ENCODE measurements at places on chromosomes 5 and 9.

DNA sequence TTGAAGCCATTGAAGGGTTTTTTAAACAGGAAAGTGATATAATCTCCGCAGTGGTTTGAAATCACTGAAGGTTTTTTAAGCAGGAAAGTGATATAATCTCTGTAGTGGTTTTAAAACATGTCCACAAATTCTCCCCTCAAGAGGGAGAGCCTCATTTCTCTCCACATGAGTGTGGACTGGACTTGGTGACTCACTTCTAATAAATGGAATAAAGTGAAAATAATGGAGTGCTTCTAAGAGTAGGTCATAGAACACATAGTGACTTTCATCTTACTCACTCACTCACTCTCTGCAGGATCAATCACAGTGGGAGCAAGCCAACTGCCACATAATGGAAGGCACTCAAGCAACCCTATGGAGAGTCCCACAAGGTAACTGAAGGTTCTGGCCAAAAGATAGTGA is 12.0 kb downstream of the CTNNAL1 start:
- DNase-seq = no peak

GRCh38 chr5:15803280-15803679 is 303.3 kb downstream of the FBXL7 start:
- DNase-seq = no peak

GRCh38 chr5:54832858-54833257 is 152.5 kb downstream of the ESM1 start:
- no peak for DNase-seq

DNA sequence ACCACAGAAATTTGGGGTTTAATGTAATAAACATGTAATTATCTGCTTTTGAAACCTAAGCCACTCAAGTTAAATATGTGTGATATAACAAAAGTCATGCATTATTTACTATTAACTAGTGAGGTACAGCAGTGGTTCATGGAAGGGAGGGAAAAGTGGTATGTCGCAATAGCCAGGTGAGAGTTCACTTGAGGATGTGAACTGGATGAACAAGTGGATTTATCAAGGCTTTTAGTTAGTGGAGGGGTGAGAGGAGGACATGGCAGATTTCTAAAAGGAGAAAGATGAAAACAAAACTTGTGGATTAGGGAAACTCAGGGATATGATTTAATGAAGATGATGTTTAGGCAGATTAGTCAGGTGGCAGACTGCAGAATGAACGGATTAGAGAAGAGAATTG is 141.3 kb upstream of the NFIB start:
- no peak for DNase-seq

GRCh38 chr9:137764981-137765380 is 112.6 kb upstream of the CACNA1B start:
- no peak for DNase-seq

DNA sequence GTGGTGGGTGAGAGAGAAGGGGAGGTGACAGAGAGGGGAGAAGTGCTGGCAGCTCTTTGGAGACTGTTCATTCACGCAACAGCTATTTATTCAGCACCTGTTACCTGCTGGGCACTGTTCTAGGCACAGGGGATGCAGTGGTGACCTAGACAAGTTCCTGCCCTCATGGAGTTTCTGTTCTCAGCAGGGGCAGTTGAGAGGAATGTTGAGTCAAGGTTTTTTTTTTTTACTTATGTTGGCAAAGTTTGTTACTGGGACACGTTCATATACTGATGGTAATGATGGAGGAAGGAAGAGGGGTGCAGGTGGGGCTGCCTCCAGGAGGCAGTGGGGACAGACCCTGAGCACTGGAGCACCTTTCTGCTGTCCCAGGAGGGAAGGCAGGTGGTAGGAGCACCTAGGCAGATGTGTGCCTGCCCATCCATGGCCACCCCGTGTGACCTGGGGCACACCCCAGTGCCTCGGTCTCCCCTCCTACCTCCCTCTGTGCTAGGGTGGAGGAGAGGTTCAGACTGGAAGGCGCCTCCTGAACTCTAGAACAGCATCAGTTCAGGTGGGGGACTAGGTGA is 49.4 kb upstream of the SLC25A51 start:
- no peak for DNase-seq

DNA sequence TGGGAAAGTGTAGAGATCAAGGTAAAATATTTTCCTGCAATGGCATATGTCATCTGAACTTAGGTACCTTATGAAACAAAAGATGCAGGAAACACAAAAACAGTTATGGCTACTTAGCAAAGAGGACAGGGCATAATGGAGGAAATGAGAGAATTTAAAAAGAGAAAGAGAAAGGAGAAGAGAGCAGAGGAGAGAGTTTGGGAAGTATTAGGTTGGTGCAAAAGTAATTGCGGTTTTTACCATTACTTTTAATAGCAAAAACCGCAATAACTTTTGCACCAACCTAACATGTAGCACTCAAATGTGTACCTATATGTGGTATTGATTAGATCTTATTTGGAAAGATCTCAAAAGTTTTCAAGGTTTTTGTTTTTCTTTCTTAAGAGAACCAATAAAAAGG is 160.1 kb upstream of the ACTBL2 start:
- DNase-seq = no peak

DNA sequence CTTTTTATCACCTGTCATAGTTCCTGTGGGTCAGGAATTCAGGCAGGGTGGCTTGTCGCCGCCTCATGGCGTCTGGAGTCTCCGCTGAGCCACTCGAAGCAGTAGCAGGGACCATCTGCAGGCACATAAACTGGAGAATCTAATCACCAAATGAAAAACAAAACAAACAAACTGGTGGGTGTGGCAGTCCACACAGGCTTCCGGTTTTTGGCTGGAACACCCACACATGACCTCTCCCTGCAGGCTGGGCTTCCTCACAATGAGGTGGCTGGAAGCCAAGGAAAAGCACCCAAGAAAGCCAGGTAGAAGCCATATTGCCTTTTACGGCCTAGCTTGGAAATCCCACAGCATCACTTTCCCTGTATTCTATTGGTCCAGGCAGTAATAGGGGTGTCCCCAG is 197.0 kb downstream of the SYK start:
- no peak for DNase-seq

GRCh38 chr5:99068944-99069650 is 140.3 kb upstream of the CHD1 start:
- no peak for DNase-seq

DNA sequence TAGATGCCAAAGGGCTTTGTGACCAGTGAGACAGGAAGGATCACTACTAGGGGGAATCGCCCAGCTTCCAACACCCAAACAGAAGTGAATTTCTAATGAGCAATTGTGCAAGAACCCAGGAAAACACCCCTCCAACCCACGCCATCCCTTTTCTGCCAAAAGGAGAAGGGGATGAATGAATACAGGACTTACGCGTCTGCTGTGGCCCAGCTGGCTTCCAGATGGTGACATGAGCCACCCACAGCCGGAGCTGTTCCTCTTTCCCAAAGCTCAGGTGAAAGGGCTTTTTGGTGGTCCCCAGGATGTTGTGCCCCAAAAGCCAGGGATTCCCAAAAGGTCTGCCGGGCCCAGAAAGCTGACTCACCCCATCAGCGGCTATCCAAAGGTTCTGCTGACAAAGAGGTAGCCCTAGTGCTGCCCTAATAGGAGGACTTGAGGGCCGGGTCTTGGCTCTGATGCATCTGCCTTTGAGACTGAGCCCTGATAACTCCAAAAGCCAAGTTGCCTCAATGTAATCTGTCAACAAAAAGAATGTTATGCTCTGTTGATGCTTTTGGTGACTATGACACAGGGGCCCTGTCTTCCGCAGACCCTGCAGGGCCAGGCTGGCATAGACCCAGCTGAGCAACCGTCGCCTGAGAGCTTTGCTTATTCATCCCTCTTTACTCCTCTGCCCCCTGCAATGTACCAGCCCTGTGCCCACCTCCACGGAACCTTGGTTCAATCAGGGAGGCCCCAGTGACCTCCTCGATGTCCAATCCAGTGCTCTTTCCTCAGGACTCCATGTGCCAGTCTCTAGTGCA is 14.5 kb downstream of the GSN start:
- DNase-seq = no peak

DNA sequence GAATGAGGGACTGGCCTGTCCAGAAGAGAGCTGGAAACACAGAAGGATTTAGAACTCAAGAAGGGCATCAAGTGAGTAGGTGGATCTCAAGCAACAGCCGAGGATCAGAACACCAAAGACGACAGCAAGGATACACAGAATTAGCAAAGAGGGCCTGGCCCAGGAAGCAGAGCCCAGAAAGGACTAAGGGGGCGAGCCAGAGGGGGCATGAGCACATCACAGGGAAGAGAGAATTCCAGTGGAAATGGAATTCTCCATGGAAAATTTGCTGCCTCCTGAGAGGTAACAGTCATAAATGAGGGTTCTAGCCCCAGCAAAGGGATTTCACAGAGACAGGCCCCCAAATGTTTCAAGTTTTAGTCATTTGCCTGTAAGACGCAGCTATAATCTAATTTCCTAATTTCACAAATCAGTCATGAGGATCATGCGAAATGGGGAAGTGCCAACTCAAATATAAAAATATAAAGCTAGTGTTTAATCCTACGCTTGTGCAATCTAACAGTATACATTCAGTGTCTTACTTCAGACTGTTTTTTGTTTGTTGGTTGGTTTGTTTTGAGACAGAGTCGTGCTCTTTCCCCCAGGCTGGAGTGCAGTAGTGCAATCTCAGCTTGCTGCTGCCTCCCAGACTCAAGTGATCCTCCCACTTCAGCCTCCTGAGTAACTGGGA is 46.7 kb downstream of the FNBP1 start:
- no peak for DNase-seq

- no peak for DNase-seq
Observed at GRCh38 chr5:163261647-163262269, 175.6 kb upstream of the CCNG1 start.

DNA sequence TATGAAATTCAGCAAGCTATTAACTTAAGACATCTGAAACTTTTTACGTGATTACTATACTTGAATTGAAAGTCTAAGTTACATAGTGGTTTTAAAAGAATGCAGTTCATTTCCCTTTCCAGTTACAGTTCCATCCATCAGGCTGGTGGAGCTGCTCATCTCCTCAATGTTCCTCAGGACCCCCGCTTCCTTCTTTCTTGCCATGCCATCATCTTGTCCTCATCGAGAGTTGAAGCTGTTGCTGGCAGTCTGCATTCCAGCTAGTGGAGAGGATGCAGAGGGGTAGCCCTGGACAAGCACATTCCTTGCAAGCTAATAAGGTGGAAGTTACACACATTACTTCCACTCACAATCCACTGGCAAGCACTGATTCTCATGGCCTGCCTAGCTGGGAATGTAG is 8.8 kb upstream of the RNF183 start:
- no peak for DNase-seq

DNA sequence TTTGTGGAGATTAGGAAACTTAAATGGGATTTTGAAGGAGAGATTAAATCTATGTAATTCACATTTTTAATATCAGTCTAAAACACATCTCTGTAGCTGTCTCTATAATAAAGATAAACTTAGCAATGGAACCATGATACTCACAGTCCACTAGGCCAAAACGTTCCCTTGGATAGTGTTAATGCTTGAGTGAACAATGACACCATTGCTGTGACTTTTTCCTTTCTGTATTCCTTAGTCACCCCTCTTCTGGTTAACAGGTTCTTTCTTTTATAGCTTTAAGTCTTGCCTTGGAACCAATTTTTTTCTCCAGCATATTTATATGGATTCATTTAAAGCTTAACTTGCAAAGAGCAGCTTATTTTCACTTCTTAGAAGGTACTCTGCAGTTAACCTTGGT is 63.3 kb downstream of the INSL6 start:
- DNase-seq = no peak

DNA sequence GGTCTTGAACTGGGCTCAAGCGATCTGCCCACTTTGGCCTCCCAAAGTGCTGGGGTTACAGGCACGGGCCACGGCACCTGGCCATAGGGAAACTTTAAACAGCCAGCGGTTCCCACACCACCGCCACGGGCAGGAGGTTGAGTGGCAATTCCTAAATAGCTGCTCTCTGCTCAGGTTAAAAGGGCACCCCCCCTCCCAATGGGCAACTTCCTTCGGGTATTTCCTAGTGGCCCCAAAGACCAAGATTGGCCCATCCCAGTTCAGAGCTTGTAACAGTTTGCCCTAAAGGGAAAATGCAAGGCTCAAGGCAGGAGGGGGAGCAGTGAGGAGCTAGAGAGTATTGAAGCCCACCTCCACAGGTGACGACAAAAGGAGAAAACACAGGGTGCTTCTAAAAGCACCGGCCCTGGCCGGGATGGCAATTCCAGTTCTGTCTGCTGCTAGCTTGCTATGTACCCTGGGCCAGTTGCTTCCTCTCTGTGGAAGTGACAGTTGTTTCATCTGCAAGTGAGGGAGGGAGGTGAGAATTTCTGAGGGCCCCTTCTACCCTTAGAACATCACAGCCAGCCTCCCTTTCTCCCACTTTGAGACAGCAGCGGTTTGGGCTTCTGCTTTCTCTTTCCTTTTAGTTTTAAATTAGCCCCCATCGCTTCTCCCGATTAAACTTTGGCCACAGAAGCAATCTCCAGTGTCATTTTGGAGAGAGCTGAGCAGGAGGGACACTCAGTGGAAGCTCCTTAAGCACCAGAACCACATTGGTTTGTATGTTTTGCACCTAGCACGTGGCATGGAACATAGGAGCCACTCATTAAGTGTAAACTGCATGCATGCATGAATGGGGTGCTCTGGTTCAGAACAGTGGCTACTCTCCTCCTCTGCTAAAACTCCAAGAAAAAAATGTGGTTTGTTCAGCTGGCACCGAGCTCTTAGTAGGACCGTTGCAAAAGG is 17.3 kb upstream of the TNIP1 start:
- no peak for DNase-seq

DNA sequence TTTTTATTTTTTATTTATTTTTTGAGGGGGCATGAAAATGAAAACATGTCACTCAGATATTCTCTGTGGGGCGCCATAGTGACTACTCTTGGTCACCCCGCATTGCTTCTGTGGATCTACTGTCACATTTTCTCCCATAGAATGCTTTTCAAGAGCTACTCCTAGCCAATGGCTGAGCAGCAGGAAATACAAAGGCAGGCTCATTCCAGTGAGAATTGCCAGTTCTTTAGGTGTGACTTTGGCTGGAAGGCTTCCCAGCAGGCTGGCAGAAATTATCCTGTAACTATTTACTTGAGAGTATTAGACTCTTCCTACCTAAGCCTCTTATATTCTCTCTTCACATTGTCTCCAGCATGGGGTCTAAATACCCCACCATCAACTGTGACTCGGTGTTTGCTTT is 21.0 kb upstream of the PTPRD start:
- no peak for DNase-seq

- no peak for DNase-seq
Observed at GRCh38 chr9:366620-367019, 152.0 kb downstream of the DOCK8 start.

DNA sequence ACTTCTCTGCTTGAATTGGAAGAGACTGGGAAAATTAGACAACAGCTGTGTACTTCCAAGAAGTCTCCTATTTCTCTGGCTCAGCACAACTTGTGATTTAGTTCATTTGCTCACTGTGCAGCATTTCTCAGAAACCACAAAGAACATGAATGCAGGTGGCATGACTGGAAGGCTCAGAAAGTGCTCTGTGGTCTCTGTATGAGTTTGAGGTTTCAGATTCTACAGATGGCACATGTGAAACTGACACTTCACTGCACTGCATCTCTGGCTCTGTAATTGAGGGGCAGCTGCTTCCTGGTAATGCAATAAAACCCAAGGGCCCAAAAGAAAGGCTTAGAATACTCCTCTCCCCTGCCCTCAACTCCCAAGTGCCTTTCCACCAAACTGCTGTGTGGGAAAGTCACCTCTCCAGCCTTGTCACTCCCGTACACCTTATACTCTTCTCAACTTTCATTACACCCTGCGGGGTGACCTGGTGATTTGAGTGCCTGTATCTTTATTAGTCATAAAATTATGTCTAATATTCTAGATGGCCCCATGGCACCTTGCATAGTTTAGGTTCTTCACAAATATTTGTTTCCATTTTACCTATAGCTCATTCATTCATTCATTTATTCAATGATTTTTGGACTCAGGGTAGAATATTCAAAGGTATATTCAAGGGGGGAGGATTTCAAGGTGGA is 82.5 kb downstream of the ESM1 start:
- no peak for DNase-seq

- DNase-seq = no peak
Observed at GRCh38 chr9:8730618-8731017, 931.0 kb upstream of the DMAC1 start.

Data from NCI-H1092 treated with DMSO at 0.1 percent for 48 hours (cell line).